Umbilical cord (tissue), 2 donors: ENCODE measurements at places on chromosomes 1 and 21. TPM values are rescaled to one million over a fixed set of nuclear protein-coding genes. Genes with fewer than 3 reads are reported as not detected.

Gene SORT1
- 65.2 TPM for total RNA-seq

Gene RIPPLY3
- not detected for total RNA-seq

Gene DLGAP3
- 0.24 TPM for total RNA-seq

Gene LDLRAP1
- total RNA-seq = 20.9 TPM

Gene RPS6KC1
- total RNA-seq = 45.5 TPM

Gene LTN1
- total RNA-seq = 29.1 TPM

Gene AHDC1
- 10.8 TPM for total RNA-seq
